ENCODE measurements at places on chromosomes 7 and 10.

GRCh38 chr7:74134117-74134620, 40.0 kb upstream of the EIF4H start:
- no peak for DNase-seq

DNA sequence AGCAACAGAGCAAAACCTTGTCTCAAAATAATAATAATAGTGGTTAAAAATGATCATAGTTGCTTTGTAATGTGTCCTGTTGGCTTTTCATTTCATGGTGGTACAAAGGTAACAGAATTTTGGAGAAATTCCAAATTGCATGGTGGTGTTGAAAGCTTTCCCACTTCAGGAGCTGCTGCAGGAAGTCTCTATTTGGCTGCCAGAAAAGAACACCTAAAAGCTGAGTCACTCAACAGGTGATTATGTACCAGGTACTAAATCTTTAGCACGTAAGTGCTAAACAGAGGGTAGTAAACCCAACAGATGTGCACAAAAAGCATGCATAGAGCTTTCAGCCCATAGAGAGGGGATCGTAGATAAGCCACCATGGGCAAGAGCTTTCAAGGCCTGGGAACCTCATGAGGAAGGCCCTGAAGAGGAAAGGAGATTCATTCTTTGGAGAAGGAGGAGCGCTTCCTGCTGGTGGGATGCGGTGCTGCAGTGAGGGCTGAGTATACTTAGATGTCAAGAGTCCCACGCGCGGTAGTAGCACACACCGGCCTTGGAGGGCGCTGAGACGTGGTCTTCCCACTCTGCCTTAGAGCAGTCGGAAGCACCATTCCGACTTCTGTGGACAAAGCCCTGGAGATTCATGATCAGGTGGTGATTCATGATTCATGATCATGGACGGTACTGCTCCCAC, 118.7 kb downstream of the RALA start:
- no peak for DNase-seq

DNA sequence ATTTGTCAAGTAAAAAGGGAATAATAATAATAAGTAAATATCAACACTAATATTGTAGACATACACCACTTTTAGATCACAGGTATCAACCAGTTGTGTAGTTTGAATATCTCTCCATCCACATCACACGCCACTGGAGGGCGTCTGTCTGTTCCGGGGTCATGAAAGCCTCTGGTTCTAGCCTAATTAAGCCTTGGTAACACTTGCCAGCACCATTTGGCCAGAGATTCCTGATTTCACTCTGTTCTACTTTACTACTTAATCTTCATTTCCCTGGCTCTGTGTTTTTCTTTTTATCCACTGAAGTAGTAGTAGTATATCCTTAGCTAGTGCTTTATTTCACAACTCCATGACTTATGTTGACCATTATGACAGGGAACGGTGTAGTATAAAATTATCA, 285.6 kb upstream of the POM121L12 start:
- DNase-seq: no peak

GRCh38 chr10:97532935-97533671, 34.4 kb downstream of the UBTD1 start:
- DNase-seq: no peak

GRCh38 chr10:43737003-43737402, 88.3 kb upstream of the ZNF32 start:
- no peak for DNase-seq

DNA sequence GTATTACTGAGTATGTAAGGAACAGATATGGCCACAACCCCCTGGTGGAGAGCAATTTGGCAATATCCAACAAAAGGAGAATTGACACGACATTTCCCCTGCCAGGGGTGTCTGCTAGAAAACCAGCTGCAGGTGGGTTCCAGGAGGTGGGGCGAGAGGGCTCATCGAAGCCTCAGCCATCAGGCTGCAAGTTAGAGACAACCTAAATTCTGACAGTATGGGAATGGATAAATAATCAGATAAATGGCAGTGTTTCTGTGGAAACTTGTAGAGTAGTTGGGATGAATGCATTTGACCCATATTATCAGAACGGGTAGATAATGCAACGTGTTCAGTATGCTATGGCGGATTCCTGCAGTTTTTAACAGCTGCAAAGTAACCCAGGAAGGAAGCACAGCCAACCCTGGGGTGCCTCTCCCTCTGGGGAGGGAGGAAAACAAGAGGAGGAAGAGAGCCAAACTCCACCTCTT, 3.5 kb downstream of the TMEM273 start:
- no peak for DNase-seq

- no peak for DNase-seq
Observed at GRCh38 chr7:159151231-159151630, 6.6 kb upstream of the VIPR2 start.

GRCh38 chr7:71595176-71595575, 463.2 kb downstream of the GALNT17 start:
- no peak for DNase-seq

- DNase-seq: no peak
Observed at GRCh38 chr7:107453388-107453787, 16.5 kb upstream of the GPR22 start.

- no peak for DNase-seq
Observed at GRCh38 chr10:64134676-64135075, 613.5 kb downstream of the REEP3 start.

GRCh38 chr7:148687555-148687954, 11.1 kb upstream of the CUL1 start:
- no peak for DNase-seq

GRCh38 chr10:62853710-62854109, 37.5 kb upstream of the EGR2 start:
- no peak for DNase-seq

DNA sequence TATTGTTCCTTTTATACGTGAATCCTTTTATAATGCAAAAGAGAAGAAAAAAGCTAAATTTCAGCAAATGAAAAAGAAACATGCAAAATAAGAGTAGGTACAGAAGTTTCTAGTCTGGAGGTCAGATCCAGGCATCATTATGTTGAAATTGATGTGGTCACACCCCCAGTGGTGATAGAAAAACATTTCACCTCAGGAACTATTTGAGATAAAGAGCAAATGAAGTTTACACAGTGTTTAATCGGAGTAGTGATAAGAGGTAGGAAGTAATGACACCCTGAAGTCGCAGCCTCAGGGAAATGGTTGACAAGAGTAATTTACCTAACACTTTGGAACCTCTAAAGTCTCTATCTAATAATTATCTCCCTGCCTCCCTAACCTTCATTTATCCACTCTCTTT, 536.0 kb upstream of the STEAP1 start:
- DNase-seq: no peak

DNA sequence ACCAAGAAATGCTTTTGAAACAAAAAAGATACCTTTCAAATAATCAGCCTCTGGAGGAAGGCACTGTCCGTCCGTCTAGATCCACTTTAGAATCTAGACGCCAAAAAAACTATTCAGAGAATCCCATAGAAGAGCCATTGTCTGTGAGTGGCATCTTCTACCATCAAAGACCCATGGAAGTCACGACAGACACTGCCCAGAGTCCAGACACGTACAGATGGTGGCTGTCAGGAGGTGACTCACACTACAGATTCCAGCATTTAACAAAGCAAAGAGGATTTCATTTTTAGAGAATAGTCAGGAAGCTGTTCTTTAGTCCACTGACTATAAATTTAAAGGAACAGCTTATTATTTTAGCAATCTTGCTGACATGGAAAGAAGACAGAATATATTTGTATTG, 11.7 kb downstream of the C1QL3 start:
- no peak for DNase-seq

GRCh38 chr10:116254422-116255155, 18.4 kb downstream of the GFRA1 start:
- no peak for DNase-seq

GRCh38 chr10:35334297-35334696, 2.0 kb upstream of the CCNY start:
- DNase-seq: no peak

DNA sequence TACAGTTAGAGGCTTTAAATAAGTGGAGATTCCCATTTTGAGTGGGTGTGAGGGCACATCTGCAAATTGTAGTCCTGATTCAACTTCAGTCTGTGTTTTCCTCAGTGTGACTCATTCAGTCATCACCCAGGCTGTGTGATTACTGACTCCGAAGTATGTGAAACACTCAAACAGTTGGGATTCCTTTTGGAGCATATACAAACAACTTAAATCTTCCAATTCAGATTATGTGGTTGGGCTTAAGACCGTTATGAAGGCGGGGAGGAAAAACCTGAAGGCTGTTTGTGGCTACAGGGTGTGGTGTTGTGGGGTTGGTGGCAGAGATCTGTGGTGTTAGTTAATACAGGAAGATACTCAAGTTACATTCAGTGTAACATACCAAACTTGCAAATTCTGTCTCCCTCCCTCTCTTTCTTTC, 259.7 kb upstream of the FERD3L start:
- DNase-seq: peak; percentile 46

DNA sequence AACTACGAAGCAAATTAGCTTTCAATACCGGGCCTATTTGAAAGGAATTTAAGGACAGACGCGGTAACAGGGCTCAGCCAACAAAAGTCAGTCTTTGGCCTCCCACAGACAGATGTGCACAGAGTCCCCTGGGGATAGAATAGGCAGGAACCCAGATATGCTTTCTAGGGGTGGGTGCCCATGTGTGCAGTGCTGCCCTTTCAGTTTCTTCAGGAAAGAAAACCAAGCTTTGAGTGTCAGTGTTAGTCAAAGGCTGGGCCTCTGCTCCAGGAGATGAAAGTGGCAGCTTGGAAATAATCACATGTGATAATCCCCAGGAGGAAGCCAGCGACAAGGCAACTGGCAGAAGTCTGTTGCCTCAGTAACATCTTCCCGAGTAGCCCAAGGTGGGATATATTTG, 43.8 kb upstream of the CSTF2T start:
- DNase-seq: no peak
